ENCODE measurements at places on chromosomes 16 and 17.

DNA sequence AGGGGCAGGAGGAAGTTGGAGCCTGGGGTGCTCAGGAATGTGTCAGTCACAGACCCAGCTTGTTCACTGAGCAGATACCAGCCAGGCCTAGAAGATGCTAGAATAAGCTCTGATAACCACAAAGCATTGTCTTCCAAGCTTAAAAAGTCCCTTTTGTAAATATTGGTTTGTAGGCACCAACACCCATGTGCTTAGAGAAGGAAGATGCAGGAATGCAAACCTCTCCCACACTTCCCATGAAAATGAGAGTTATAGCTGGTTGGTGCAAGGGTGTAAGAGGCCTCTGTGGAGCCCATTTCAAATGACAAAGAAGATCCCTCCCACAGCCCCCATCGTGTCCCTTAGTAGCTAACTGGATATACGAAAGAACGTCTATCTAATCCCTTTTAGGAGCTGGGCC lies 210.3 kb downstream of the C16orf78 start:
- DNase-seq = no peak

DNA sequence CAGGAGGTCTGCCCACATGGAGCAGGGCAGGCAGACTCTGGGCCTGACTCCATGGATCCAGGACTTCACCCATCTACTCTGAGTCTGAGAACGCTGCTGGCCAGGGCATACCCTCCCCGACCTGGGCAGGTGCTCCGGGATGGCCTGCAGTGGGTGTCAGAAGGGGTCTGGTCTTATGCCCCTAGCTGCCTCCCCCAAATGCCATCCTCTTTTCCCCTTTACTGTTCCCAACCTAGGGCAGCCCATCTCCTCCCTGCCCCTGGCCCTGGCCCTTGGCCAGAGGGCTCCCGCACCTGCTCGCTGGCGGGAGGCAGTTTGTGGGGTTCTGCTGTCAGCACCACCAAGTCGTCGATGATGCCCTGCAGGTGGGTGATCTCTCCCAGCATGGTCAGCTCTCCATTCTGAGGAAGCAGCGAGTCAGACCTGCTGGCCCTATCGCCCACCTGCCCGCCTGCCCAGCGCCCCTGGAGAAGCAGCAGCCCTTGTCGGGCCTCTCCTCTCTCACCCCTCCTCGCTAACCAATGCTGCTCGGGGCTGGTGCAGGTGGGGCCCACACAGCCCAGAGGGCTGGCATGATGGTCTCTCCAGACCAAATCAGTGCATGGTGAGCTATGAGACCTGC lies 8.2 kb downstream of the MTSS2 start:
- no peak for DNase-seq

GRCh38 chr16:71289732-71290062 lies 495 bp upstream of the CMTR2 start:
- DNase-seq = no peak

- DNase-seq = no peak
Measured at GRCh38 chr17:39687101-39687545, 734 bp downstream of the PGAP3 start.
